Epithelial cell of esophagus (primary cell): ENCODE measurements at places on chromosomes 1 and 21.

GRCh38 chr1:173427146-173428054, 49.7 kb upstream of the PRDX6 start:
- no peak for DNase-seq

GRCh38 chr1:161706482-161707347, at the start of gene FCRLA:
Gene FCRLA, plus strand, starts transcription at chr1:161707229. Its CDS starts 36 bp downstream, at chr1:161707265.
- DNase-seq = peak; percentile 95

GRCh38 chr1:9371391-9371935, 78.8 kb downstream of the SPSB1 start:
- DNase-seq = no peak

GRCh38 chr1:232574889-232575762, 54.8 kb downstream of the SIPA1L2 start:
- peak; percentile 93 for DNase-seq

DNA sequence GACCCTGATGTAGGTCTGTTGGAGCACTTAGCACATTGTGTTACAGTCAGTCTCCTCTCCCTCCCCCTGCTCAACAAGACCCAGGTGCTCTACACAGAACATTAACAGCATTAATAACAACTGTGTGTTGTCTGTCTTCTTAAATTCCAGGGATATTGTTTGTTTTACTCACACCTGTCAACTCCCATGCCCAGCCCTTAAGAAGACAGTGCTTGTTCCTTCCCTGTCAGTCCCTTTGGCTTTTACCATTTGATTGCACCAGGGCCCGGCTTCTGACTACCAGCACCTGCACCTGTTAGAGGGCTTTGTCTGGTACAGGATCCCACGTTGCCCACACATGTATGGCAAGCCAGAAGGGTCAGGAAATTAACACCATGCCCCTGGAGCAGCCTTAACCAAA, 11.7 kb downstream of the RIMKLA start:
- peak; percentile 9 for DNase-seq

GRCh38 chr1:5164158-5164557, 509.7 kb downstream of the AJAP1 start:
- DNase-seq = no peak

- no peak for DNase-seq
Observed at GRCh38 chr1:44010935-44011471, 19.6 kb downstream of the CCDC24 start.

DNA sequence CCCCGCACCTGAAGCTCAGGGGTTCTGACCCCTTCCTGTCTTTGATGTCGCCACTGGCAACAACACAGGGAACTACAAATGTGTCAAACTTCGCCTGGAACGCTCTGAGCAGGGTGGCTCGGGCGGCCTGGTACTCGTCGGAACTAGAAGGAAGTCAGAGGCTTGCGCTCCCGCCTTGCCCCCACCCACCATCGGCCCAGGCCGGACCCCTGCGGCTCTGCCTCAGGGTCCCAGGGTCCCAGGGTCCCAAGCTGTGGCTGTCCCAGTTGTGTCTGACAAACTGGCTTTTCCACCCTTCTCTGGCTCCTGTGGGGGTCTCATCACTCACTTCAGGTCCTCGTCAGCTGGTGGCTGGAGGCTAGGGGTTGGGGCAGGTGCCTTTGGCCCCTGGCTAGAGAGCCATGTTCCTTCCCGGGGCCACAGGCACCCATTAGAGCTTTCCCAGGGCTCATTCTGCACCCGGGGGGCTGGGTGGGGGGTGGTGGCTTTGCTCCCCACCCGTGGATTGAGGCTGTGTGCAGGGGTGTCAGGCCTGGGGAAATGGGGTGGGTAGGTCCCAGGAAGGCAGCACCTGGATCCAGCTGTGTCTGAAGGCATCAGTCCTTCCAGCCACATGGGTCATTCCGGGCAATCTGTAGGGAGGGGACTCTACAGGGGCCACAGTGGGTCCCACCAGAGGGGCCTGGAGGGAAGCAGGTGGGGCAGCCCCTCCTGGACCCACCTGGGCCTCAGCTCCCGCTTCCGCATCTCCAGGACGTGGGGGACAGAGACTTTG, 8.0 kb upstream of the TMEM52 start:
- DNase-seq = no peak

GRCh38 chr1:153639280-153639679, 5.4 kb downstream of the CHTOP start:
- DNase-seq = no peak

- no peak for DNase-seq
Observed at GRCh38 chr1:228281631-228282328, 73.9 kb downstream of the OBSCN start.

- DNase-seq = no peak
Observed at GRCh38 chr1:44314452-44314851, 40.6 kb downstream of the ERI3 start.

DNA sequence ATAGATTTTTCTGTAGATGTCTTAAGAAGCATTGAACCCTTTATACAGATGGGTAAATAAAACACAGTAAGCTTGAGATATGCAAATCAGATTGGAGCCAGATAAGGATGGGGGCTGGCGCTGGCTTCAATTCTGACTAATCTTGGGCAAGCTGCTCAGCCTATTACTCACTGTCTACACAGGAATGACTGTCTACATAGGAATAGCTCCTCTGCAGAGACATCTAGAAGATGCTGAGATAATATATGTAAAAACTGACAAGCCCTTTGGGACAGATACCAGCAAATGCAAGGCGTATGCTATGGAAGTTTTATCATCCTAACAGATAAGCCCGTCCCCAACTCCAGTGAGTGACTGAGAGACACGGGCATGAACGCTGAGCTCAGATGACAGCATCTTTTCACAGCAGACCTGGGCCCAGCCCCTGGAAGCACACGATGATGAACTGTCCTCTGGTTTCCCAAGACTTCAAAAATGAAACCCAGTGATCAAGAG, 1.7 kb downstream of the CLDN14 start:
- DNase-seq = peak; percentile 95

DNA sequence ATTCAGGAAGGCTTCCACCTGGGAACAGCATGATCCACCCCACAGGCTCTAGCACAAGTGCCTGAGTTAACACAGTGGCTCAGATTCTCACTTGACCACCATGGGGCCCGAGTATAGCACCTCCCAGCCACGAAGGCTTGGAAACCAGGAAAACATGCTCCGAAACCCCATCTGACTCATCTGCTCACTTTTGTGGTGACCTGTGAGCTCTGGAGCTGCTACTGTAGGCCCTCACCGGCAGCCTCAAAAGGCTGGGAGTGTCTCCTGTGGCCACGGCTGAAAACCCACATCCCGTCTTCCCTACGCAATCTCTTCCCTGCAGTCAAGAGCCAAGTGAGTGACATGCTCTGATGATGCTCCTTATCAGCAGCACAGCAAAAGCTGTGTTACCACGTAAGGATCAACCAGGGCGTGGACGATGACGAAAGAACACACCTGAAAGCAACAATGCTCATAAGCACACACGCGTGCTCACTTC, 81.4 kb downstream of the TGFBR3 start:
- DNase-seq = peak; percentile 81

DNA sequence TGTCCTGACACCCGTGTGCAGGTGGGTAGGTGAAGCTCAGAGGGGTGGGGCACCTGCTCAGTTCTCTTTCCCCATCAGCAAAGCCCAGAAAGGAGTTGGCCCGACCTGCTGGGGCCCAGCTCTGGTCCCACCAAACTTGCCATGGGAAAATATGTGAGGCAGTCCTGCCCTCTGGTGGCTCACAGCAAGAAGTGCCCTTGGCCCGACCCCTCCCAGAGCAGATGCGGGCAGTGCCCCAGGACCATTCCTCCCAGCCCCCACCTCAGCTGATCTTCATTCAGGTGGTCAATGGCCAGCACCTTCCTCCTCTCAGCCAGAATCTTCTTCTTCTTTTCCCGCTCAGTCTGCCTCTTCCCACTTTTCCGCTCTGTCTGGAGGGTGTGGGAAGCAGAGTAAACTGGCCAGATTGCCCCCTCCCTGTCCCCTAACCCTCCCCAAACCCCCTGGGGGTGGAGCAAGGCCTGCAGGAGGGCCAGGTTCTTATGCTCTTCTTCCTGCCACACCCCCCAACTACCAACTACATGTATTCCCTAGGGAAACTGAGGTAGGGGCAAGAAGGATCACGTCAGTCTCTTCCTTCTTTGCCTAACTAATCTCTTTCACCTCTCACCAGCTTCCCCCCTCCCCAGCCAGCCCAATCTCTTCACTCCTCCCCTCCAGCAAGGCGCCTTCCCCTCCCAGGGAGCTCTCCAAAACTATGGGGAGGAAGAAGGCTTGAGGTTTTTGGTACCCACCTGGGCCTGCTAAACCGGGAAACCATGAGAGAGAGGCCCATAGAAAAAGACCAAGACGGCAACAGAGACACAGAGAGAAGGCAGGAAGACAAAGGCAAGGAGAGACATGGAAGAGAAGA, 15.6 kb downstream of the TNNT2 start:
- peak; percentile 59 for DNase-seq

- DNase-seq = no peak
Observed at GRCh38 chr21:44984428-44984791, 44.6 kb downstream of the SLX9 start.

GRCh38 chr1:231612393-231613089, 14.0 kb upstream of the DISC1 start:
- no peak for DNase-seq

DNA sequence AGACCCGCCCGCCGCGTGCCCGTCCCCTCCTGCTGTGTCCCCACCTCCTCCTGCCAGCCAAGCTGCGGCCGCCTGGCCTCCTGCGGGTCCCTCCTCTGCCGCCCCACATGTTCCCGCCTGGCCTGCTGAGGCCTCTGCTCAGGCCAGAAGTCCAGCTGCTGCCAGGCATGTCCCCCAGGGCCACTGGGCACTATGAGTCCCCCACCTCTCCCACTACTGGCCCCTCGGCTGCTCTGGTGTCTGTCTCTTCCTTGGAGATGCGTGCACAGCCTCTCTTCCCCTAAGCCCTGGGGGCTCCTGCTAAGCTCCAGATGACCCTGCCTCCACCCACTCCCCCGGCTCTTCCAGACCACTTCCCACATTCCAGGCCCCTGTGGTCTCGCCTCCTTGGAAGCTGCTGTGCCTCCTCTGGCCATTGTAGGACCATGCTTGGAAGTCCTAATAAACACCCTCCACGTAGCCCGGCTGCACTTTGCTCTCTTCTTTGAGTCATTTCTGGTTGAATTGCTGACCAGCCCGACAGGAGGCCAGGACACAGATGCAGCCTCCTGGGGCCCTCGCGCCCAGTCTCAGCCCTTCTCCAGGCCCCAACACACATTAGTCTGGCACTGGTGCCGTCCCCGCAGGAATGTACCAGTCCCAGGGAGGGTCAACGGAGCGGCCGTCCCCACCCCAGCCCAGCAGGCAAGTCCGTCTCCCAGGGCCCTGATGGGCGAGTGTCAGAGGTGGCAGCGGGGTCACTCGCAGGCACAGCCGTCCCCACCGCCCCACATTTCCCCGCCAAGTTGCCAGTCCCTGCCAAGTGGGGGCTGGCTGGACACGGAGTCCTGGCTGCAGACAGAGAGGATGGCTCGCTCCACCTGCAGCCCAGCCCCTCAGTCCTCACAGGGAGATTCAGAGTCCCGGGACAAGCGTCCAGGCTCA, 1.1 kb downstream of the KRTAP10-12 start:
- no peak for DNase-seq

DNA sequence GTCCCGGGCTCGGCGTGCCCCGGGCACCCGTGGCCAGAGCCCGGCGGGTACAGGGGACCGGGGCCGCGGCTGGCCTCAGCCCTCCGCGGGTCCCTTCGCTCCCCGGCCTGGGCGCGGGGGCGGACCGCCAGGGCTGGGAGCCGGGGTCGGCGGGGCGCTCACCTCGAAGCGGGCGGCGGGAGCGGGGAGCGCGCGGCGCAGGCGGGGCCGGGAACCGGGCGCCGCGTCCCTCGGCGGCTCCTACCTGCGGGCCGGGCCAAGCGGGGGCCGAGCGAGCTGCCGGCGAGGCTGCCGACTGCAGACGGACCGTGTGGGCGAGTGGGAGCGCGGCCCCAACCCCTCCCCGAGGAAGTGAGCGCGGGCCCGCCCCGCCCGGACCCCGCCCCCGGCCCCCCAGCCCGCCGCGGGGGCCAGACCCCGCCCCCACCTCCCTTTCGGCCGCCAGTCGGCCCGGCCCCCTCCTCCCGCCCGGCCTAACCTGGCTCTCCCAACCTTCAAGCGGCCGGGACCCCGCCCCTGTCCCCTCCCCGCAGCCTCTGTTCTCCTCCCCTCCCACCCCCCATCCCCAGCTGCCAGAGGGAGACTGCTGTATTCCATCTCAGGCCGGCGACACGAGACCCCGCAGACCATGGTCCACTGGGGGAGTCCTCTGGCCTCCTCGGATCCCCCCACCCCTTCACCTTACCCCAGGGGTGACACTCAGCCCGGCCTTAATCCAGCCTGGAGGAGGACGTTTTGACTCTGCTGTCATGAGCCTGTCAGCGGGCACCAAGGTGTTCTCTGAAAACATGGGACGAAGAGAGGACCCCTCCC, at the start of gene FHL3:
Gene FHL3, minus strand, starts transcription at position 320 of the 813 bp plus-strand sequence. CDS start 6,102 bp downstream, outside the sequence.
- peak; percentile 54 for DNase-seq
